ENCODE measurements at places on chromosomes 16 and 17.
A peak's percentile ranks its signal among the peaks of the same experiment; 100 is the strongest.

- no peak for DNase-seq
Measured at GRCh38 chr16:85475233-85475632, 137.9 kb upstream of the GSE1 start.

DNA sequence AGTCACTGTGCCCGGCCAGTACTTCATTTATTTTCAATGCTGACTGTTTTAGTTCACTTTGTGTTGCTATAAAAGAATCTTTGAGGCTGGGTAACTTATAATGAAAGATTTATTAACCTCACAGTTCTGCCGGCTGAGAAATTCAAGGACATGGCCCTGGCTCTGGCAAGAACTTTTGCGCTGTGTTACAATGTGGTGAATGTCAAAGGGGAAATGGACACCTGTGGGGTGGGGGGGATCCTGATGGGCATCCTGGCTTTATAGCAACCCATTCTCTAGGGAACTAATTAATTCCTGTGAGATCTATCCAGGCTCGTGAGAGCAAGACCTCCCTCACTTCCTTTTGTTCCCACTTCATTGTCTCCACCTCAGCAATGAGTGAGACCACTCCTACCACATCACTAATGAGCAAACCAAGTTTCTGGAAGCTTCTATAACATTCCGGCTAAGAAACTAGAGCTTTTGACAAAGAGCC, 17.1 kb upstream of the CDH3 start:
- DNase-seq = no peak

DNA sequence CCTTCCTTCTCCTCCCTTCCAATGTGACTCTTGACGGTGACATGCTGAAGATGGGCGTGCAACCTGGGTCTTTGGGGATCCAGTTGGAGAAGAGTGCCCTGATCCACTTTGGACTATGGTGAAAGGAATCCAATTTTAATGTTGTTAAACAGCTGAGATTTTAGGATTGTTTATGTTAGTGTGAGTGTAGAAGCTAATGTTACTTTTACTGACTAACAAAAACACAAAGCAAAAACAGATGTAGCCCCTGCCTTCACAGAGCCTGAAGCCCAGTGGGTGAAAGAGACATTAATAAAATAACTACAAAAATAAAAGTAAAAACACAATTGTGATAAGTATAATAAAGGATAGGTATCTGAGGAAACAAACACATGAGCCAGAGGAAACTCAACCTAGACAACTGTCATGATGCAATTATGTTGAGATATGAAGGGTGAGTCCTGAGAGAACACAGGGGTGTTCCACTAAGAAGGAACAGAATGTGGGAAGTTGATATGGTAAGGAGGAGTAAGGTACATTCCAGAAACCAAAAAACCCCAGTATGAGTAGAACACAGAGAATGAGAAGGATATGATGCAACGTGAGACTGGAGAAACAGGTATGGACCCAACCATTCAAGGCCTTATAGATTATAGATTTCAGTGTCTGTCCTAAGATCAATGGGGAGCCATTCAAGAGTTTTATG, 115.1 kb upstream of the PMFBP1 start:
- no peak for DNase-seq

DNA sequence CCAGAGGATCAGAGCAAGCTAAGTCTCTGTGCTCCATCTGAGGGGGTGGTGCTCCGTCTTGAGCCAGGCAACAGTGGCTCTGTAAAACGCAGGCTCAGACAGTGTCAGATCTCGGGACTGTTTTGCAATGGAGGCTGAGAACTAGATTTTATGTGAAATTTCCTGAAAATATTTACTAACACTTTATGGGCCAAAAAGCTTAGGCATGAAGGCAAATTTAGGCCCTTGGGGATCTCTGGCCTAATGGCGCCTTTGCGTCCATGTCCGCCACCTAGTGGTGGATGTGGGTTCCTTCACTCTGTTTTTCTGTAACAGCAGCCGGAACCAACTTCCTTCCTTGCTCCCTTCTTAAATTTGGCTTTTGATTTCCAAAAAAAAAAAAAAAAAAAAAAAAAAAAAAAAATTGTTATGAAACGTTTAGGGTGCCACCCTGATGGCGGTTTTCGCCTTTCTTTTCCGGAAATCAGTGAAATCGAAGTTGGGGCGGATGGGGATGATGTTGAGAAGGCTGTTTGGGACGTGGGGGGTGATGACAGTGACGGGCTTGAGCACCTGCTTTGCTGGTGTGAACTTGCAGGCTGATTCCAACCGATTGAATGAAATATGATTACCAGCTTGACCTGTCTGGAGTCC, 14.0 kb upstream of the ELAC2 start:
- no peak for DNase-seq

DNA sequence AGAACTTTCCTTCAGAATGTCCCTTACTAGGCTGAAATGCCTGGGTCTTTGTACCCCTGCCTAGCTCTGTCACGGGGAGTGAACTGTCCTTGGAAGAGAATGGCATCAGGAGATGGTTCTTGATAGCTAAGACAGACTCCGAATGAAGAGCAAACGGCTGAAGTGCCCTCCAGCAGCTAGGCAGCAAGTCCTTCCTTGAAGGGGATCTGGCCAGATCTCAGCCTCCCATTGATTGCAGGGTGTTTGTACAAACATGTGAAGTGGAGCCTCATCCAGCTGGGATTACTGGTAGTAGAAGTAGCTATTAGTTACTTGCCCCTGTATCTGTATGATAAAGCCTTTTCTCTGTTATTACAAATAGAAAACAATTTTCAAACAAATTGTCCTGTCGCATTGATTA, 30.9 kb downstream of the LRRC36 start:
- no peak for DNase-seq

GRCh38 chr17:18258356-18259038, at the start of gene FLII:
Gene FLII, minus strand, starts transcription at chr17:18258738. Its CDS starts 48 bp downstream, at chr17:18258690.
- DNase-seq = peak; percentile 21

- DNase-seq = no peak
Measured at GRCh38 chr16:84117494-84117843, 727 bp upstream of the MBTPS1 start.

DNA sequence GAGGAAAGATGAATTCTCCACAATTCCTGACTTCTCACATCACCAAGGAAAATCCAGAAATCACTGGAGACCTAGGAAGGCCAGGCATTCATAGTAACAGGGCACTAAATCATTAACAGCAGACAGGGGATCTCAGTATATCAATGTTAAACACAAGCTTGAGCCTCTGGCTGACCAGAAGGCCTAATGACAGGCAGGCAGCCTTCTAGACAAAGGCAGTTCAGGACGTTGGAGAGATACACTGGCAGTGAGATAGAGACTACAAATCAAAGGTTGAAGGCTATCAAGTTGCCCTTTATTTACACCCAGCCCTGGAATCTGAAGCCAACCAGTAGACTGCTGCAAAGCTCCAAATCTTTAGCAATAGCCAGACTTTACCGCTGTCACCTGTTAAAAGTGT, 422.8 kb upstream of the CCL2 start:
- DNase-seq = no peak

DNA sequence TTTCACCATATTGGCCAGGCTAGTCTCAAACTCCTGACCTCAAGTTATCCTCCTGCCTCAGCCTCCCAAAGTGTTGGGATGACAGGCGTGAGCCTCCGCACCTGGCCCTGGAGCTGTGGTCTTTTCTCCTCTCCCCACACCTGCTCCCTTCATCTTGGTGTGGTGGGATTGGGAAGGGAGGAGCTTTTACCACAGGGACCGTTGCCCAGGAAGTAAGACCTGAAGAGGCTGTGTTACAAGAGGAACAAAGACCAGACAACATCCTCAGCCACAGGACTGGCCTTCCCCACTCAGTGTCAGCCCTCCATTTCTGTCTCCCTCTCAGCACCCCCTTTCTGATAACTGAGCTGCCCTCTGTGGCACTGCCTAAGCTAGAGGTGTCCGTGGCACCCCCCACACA, 9.4 kb upstream of the C17orf113 start:
- DNase-seq = no peak
